Cerebellum (tissue), 4 donors: ENCODE measurements at places on chromosomes 7 and 10.

DNA sequence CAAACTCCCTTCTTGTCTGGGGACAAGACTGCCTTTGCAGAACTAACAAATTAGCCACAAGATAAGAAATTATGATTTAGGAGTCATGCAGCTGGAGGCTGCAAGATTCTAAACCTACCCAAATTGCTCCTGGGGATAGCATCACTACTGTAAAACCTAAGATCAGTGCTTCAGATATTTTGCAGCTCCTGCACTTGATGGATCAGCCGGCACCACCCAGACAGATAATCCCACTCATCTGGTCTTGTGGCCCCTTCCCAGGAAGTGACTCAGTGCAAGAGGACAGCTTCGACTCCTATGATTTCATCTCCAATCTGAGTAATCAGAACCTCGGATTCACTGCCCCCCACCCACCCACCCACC, 181.9 kb downstream of the AKR1D1 start:
- no peak for DNase-seq

DNA sequence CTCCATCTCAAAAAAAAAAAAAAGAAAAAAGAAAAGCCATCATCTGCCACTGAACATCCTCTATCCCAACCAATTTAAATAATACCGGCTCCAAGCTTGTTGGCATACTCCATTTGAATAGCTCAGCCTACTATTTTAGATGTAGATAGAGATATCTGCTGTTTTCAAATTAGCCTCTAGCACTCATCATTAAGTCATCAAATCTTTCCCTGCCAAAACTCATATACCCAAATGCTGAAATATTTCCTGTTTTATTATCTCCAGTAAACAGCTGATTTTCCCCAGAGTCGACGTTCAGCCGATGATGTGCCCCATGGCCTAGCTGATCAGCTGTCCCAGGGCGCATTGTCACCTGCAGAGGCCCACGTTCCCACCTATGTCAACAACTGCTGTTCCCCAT, 34.5 kb upstream of the FRMD4A start:
- no peak for DNase-seq

DNA sequence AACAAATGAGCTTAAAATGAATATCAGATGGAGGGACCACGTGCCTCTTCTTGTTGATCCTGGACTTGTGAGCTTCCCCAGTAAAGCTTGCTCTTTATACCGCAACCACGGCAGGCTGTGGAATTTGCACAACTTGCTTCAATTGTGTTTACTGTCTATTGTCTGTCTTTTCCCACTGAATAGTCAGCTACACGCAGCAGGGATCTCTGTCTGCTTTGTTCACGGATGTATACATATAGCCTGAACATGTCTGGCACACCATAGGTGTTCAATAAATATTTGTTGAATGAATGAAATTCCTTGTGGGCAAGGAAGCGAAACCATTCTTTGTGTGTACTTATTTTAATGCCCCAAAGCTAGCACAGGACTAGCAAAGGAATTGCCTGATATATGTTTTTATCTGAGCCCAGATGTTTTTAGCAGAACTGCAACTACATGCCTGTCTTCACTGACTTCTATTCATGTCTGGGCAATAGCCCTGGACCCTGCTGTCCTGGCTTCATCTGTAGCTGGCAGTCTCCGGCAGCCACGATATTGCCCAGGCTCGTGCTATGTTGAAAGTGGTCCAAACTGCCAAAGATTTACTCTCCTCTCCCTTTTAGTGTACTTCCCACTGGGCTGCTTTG, 29.9 kb upstream of the IFRD1 start:
- DNase-seq, result no peak

DNA sequence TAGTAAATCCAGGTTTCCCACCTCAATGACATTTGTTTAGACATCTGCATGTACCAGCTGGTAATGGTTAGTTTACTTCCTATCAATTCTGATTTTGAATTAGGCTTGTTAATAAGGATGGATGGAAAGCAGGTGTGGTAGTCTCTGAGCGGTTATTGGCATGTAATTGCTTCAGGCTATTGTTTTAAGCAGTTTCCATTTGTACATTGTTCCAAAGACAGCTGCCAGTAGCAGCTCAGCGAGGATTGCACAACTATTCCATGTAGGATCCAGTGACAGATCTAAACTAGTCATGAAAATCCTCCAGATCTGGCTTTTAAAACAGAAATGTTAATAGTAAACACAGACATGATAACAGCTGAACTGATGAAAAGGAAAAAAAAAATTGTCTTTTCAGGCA, 436.0 kb upstream of the ADARB2 start:
- no peak for DNase-seq

DNA sequence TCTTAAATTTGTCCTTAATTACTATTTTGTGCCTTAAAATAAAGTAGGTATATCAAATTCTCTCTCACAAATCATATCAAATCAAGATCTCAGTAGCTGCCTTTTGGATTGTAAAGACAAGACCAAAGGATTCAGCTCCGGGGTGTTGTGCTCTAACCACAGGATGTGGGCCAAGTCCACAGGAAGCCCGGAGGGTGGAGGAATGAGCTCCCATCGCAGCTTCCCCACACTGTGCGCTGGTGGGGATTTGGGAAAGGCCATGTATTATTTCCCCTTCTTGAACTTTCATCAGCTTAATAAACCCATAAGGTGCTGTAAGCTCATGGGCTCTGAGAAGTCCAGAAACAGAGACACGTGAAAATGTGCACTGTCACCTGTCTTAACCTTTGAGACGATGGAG, 241.6 kb upstream of the TCERG1L start:
- DNase-seq, result no peak

- DNase-seq, result no peak
These were observed 2.4 kb upstream of the FGFR2 start for GRCh38 chr10:121600611-121601010.

DNA sequence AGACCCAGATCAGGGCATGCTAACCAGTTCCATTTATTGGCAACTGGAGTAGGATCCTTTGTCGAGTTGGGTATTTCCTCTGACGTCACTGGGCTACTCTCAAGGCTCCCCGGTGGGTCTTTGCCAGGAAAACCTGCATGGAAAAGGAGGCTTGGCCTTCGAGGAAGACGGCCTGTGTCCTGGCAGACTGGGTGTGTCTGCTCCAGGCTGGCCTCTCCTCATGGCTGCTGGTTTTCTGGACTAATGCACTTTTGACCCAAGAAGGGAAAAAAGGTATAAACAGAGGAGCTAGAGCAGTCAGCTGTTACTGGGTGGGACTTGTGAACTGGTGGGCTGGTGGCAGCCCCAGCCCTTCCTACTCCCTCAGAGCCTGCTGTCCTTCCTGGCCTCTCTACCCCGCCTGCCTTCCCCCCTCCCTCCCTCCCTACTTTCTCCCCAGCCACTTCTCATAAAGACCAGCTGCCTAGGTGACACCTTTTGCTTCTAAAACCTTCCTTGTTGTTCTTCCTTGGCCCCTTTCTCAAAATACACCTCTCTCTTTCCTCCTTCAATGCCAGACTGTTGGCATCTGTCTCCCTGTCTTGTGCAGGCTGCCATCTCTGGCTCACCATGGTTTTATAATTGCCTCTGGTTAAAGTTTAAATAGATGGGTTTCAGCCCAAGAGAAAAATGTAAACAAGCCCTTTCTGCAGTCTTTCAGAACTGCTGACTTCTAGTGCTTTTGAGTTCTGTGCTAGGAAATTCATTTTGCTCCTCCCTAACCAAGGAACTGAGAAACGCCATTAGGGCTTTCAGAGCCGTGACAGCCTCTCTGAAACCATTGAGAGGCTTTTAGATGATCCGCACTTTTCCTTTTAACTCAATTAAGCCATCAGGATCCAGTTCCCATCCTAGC, 101.8 kb upstream of the MKLN1 start:
- no peak for DNase-seq

- DNase-seq, result no peak
These were observed 100.7 kb downstream of the NKX6-2 start for GRCh38 chr10:132685101-132685891.

DNA sequence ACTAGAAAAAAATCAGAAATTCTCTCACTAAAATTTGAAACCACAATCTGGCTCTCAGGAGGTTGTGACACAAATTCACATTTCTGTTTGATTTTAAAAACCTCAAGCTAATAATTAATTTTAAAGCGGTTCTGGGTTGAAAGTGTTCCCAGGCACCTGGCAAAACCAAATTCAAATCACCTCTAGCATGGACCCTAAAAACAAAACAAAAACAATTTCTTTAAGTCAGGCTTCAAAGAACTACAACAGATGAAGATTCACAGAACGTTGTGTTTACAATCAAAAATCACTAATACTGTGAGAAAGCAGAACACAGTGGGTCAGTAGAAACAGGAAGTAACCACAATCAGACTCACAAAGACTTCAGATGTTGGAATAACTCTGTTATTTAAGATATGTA, 7.2 kb upstream of the RELN start:
- no peak for DNase-seq

DNA sequence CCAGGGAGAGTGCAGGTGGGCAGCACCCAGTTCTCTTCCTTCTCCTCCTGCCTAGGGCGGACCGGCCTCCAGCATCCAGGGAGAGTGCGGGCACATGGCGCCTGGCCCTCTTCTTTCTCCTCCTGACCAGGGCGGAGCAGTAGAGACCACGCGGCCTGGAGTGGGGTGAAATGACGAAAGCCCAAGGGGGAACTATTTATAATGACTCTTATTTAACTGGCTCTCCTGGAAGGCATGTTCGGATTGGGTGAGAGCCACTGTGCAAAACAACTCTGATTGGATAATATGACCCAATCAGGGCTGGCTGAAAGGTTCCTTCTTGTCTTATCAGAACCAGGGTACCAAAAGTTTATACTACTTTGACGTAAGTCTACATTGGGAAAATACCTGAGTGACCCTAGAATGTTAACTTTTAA, 63.1 kb downstream of the ZNF37A start:
- DNase-seq, result no peak

DNA sequence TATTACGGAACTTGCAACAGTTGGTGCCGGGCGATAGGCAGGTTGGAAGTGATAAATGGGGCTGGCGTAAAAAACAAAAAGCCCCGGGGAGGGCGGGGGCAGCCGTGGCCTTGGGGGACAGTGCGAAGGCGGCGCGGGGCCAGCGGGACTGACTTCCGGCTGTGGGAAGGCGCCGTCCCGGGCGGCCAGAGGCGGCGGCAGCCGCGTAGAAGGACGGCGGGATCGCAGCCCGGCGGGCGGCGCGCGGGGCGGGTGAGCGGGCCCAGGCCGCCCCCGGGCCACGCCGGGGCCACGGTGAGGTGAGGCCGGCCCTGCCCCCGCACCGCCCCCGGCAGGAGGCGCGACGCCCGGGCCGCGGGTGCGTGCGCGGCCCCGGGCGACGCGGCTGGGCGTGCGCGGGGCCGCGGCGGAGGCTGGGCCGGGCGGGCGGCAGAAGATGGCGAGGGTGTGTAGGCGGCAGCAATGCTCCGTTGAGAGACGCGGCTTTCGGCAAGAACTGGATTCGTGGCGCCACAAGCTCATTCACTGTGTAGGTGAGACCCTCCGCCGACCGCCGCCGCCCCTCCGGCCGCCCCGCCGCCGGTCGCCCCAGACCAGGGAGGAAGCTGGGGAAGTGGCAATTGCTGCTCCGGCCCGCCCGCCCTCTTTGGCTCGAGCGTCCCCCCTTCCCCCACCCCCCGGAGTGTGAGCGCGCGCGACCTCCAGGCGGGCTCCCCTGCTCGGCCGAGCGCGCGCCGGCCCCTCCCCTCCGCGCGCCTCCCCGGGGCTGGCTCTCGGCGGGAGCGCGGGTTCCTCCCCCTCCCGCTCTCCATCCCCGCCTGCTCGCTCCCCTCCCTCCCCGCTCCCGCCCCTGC, at the start of gene LCOR:
LCOR (plus strand) TSS at position 432 of the 854 bp plus-strand sequence. CDS start 116,760 bp downstream, outside the sequence.
- peak; percentile 91 for DNase-seq

GRCh38 chr7:127320974-127321373, 68.2 kb upstream of the GRM8 start:
- no peak for DNase-seq
